ENCODE measurements at places on chromosomes 2 and 18. TPM values are rescaled to one million over a fixed set of nuclear protein-coding genes. Genes with fewer than 3 reads are reported as not detected.

DNA sequence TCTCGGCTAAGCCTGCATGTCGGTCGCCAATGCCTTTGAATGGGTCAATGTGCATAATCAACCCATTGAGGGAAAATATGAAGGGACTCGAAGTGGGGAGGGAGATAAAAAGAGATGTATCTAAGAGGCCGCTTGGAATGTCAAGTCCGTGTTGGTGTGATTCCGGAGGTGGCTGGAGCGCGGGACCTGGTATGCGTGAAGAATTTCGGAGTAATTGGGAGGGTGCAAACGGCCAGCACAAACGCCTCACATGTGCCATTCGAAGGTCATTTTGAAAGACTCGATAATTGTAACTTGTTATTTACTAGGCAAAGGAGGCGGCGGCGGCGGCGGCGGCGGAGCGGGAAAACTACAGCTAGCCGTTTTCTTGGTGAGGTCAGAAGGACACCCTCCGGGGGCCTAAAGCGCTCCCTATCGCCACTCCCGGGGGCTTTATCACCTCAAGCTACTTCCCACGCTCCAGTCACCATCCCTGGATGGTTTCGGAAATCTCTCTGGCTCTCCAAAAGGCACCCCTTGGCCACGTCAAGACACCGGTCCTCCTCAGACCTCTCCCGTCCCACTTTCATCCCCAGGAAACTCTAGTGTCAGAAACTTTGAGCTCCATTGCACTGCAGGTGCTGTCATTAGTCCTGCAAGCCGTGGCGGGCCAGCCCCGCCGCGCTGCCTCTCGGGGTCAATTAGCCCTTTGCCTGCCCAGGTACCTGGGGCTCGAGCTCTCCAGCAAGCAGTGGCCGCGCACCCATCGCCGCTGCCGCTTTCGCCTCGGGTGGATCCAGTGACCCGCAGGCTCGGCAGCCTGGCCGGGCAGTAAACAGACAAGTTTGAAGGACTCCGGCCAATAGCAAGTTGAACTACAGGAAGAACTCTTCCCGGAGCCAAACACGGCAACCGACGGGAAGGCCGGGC lies 1.5 kb downstream of the ERBB4 start:
- DNase-seq, result no peak

ATAD2B gene
- total RNA-seq, result 26.1 TPM

GRCh38 chr2:25417715-25418369 lies 76.1 kb upstream of the DNMT3A start:
- no peak for DNase-seq

- DNase-seq, result no peak
Measured at GRCh38 chr2:204364860-204365535, 180.3 kb upstream of the PARD3B start.

DNA sequence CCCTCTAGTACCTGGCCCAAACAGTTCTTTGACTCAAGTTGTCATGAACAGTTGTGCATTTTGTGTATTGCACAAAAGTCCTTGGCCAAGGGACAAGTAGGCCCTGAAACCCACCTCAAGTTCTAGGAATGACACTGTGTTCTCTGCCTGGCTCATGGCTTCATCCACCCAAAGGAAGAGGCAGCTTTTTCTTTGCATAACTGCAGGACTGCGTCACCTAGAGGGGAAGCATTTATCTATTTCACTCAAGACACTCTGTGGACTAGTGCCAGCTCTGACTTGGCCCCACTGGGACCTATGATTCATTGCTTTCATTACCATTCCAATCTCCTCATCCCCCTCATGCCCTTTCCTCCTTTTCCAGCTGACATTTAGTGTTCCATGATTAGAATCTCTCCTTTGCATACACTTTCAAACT lies 119.3 kb upstream of the SIX2 start:
- DNase-seq, result no peak

DNA sequence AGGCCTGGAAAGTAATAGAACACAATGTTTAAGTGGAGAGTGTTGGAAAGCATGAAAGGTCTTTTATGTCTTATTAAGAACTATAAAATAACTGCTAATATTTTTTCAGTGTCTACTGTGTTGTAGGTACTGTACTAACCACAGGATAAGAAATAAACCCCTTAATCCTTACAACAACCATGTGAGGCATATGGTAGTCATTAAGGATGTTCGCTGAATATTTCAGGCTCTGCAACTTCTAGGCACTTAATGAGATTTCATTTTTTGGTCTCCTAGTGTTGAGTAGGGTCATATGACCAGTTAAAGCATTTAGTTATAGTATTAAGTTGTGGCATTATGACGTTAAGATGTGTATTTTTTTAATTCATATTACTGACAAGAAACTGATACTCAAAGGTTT lies 346.6 kb upstream of the KCNH7 start:
- DNase-seq, result no peak

DNA sequence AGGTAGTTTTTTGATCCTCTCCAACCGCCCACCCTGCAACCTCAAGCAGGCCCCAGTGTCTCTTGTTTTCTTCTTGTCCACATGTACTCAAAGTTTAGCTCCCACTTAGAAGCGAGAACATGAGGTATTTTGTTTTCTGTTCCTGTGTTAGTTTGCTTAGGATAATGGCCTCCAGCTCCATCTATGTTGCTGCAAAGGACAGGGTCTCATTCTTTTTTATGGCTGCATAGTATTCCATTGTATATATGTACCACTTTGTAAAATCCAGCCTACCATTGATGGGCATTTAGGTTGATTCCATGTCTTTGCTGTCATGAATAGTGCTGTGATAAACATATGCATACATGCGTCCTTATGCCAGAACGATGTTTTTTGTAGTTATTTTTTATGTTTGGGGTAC lies 2.5 kb downstream of the CRYGC start:
- no peak for DNase-seq

GRCh38 chr2:99571533-99571932 lies 81.7 kb upstream of the REV1 start:
- no peak for DNase-seq

- no peak for DNase-seq
Measured at GRCh38 chr2:235521844-235522243, 28.0 kb downstream of the AGAP1 start.

- no peak for DNase-seq
Measured at GRCh38 chr2:190432567-190433231, 24.5 kb downstream of the MFSD6 start.

DNA sequence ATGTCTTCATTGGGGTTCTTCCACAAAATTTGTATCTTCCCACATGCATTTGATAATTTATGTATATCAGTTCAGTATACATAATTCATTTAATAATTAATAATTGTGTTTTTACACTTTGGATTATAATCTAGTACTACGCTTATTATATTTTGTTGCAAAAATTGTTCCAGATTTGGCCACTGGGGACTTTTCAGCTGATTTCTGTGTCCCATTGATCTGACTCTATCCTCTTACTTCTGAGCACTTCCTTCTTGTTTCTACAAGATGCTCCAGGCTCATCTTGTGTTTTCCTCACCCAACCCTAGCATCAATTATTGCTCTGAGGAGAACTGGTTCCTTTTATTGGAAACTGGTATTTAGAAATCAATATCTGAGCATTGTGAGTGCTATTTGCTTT lies 215.3 kb upstream of the CDH19 start:
- DNase-seq, result no peak

GRCh38 chr18:57569133-57569532 lies 17.4 kb downstream of the FECH start:
- DNase-seq, result no peak

KIDINS220 gene
- 39.6 TPM for total RNA-seq

DNA sequence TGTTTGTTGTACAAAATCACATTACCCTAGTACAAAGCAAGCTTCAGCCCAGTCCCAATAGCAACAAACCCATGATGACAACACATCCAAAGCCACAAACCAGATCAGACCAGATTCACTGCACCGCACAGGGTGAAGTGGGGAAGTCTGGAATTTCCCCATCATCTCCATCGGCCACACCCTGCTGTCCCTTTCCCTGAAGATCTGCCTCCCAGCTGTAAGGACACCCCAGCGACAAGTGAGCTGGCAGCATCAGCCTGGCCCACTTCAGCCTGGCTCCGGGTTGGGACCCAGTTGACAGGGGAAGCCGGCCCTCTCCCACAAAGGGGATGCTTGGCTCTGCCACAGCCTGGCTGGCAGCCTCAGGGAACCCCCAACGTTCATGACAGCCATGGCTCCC lies 207.6 kb downstream of the MGAT5 start:
- DNase-seq, result no peak

GRCh38 chr2:178109813-178110212 lies 2.4 kb upstream of the RBM45 start:
- DNase-seq, result no peak

- DNase-seq, result no peak
Measured at GRCh38 chr2:118670838-118671237, 176.6 kb downstream of the EN1 start.

MRPS5 gene
- 65.4 TPM for total RNA-seq

DNA sequence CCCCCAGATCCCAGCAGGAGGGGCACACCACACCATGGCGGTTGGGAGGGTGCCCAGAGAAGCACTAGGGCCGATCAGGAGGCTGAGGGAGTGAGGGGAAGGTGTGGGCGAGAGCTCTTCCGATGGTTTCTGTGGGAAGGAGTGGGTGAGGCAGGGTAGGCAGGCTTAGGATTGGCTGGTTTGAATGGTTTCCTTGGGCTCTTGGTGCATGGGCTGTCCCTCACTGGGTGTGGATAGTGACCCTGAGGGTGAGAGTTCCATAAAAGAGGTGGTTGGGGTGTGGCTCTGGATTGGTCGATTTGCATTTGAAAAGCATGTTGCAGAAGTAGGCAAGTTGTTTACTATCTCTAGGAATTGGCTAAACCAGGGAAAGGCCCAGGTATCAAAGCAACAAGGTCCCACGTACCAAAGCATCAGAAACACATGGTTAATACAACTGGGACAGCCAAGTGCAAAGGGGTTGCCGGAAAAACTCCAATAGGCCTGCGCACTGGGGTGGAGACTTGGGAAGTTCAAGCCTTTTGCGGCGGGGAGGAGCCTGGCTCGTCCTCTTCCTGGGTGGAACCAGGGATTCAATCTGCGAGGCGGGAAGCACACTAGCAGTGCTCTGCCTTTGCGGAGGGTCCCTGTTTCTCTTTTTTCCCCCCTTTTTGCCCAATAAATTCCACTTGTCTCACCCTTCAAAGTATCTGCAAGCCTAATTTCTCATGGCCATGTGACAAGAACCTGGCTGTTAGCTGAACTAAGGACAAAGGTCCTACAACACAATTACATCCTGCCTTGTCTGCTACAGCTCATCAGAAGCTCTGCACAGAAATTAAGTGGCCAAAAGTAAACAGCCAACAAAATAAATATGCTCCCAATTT lies 43.2 kb downstream of the IL1R2 start:
- no peak for DNase-seq

CCDC74B gene
- 0.99 TPM for total RNA-seq

DNA sequence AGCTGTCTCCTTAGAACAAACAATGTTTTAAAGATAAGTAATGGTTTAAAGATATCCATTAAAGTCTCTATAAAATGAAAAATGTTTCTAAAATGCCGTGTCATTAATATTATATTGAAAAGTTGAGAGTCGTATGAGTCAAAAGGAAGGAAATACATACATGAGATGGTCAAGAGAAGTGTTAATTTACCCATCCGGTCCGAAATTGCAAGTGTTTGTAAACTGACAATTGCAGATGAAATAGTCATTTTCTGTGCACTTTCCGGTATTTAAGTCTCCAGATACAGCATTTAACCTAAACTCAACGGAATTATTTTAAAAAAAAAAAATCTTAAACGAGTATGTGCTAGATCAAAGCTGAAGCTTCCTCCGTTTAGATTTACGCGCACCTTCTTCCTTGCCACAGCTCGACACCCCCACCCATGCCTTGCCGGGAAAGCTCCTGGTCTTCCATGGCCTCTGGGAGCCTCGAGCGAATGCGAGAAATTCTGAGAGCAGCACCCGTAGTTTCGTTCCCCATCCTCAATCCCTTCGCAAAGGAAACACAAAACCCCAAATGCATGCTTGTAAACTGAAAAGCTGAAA lies 1.8 kb downstream of the DSC3 start:
- no peak for DNase-seq

DNA sequence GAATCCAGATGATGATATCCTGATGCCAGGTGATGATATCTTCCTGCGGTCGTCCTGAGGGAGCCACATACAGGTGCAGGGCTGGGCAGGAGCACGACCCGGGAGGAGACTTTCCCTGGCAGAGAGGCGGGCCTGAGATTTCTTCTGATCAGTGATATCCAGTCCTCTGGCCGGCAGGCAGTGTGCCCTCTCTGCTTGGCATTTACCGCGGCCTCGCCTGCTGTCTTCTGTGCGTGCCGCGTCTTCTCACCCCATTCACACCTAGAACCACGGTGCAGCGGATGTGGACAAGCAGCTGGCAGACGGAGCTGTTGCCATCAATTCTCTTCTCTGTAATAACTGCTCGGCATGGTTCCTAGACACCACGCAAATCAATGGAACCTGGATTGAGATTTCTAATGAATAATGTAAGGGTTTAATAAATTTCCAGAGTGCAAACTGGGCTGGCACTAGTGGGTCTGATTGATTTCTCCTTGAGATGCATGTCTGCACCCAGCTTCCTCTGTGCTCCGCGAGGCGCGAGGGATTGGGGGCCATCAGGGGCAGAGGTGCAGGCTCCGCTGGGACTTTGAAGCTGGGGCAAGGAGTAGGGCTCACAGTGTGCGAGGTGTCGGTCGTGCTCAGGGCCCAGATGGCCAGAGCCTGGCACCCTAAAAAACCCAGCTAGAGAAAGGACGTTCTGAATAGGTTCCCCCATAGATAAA lies 208.9 kb upstream of the HDAC4 start:
- DNase-seq, result no peak

DNA sequence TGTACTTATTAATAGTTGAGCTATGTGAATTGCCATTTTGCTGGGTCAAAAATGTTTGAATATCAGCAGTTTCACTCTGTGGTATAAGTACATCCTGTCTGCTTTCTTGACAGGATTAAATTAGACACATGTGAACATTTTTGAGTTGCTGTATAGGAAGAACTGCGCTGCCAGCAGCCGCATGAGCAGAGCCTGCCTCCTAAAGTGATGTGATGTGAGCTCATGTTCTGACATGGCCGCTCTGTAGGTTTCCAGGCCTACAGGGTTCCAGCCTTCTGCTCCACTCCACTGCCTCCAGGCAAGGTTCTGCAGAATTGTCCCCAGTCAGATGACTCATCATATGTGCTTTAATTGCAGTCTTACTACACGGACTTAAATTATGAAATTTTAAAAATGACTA lies 119.7 kb upstream of the NFATC1 start:
- DNase-seq, result no peak

GRCh38 chr2:8171608-8172007 lies 510.2 kb upstream of the ID2 start:
- DNase-seq, result no peak

ALPP gene
- not detected for total RNA-seq

ANKRD30BL gene
- not detected for total RNA-seq

EVA1A gene
- total RNA-seq, result 0.38 TPM

Measured in activated T-cell treated with anti-CD3 and anti-CD28 coated beads, Interleukin-2, amount 50 U/mL, for 72 hours (primary cell).